ENCODE measurements at places on chromosomes 7 and 10.

GRCh38 chr7:47297120-47297519 lies 284.8 kb downstream of the TNS3 start:
- DNase-seq, result no peak

DNA sequence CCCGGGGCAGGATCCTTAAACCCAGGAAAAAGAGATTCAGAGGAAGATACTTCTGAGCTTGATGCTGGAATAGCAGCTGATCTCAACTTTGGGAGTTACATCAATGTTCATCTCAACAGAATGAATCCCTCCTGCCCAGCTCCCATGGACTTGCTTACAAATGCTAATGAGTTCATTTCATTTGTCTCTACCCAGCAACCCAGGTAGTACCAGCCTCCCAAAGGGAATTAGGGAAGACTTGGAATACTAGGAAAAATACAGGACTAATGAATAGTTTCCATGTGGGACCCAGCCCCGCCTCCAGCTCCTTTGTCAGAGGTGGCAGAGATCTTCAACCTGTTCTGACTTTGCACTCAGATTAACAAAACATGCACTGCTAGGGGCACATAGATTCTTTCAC lies 22.1 kb upstream of the TCF7L2 start:
- no peak for DNase-seq

GRCh38 chr7:109950256-109950655 lies 1140.7 kb upstream of the LRRN3 start:
- no peak for DNase-seq

GRCh38 chr10:107028236-107028635 lies 136.3 kb downstream of the SORCS1 start:
- no peak for DNase-seq

GRCh38 chr10:71712572-71713134 lies 6.9 kb downstream of the C10orf105 start:
- DNase-seq, result no peak

GRCh38 chr10:130399425-130399950 lies 263.3 kb downstream of the GLRX3 start:
- no peak for DNase-seq

DNA sequence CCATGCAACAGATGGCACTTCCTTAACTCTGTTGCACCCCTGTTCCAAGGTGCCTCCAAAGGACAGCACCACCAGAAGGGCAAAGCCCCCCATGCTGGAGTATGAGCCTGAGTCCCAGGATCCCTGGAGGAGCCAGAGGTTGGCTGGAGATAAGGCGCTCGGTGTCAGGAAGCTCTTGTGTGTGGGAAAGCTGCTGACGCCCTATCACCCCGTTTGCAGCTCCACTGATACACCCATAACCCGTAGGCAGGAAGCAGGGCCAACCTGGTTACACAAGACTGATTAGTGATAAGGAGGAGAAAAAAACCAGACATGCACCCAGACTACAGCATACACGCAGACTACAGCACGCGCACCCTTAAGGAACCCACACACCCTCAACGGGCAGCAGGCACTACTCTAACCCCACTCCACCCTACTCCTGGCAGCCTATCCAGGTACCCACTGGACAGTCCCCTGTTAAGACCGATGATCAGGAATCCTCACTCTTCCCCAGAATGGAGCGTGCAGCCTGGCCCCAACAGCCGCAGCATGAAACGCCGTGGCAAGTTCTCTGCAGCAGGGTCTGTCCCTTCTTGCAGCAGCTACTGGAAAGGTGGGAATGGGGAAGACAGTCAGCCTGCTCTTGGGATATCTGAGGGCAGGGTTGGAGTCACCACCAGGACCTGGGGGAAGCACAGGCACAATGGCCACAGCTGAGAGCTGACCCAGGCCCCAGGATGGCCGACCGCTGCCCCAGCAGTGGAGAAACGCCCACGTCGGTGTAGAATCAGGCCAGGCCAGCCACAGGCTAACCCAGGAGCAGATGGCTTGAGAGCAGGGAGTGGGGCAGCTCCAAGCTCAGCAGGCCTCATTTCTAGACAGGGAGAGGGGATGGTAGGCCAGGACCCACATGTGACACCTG lies 38.3 kb upstream of the TUBB8 start:
- DNase-seq, result no peak

- DNase-seq, result no peak
Measured at GRCh38 chr7:50371551-50372021, 67.1 kb downstream of the IKZF1 start.

- peak; percentile 38 for DNase-seq
Measured at GRCh38 chr10:110556969-110557601, 10.4 kb upstream of the SMC3 start.

- no peak for DNase-seq
Measured at GRCh38 chr7:150983893-150984368, 5.8 kb upstream of the KCNH2 start.

- no peak for DNase-seq
Measured at GRCh38 chr7:2613098-2613930, 18.5 kb upstream of the TTYH3 start.

- DNase-seq, result no peak
Measured at GRCh38 chr7:140053812-140054539, 8.8 kb downstream of the PARP12 start.

- no peak for DNase-seq
Measured at GRCh38 chr10:24589265-24589664, 134.4 kb downstream of the ARHGAP21 start.

DNA sequence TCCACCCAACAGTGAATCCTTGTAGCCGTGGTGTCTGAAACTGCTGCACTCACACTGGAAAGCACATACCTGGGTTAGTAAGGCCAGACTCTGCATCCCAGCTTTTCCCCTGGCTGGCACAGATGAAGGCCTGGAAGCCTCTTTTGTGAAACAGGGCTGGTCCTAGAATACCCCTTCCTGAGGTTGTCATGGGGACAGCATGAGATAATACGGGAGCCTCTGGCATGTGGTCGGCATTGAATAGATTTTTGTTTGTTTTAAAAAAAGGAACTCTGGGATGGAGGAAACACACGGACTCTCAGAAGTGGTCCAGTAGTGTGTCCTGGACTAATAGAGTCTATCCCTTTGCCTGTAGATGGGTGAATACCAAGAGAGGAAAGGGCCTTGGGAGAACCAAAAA lies 129.7 kb downstream of the TMEM178B start:
- DNase-seq, result no peak

DNA sequence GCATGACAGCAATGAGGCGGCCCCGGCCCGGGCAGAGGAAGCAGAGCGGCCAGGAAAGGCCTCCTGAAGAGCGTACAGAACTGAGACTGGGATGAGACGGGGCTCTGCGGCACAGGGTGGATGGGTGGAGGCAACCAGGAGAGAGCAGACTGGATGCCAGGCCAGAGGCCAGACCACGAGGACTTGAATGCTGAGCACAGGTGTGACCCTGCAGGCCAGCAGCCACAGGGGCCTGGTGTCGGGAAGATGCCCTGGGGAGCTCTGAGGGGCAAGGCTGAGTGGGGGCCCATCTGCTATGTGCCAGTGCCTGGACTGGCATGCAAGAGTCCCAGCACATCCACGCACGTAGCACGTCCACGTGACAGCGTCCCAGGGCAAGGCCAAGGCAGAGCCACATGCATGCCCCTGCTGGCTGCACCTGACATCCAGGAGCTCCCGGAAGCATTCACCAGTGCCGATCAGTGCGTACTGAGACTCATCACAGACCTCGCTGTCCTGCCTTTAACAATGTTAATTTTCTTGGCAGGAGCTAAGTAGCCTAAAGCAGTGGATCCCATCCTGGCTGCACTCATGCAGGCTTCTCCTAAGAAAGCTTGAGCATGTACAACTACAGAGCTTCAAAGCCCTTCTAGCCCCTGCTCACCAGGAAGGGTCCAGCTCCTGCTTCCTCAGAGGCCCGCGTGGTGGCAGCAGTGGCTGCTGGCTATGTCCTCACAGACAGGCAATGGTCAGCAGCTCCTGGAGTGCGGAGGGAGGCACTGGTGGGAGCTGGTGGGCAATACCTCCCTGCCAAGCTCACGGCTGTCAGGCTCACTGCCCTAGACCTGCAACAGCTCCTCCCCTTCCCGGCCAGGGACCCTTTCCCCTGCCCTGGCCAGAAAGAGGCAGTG lies 18.0 kb downstream of the GRID1 start:
- no peak for DNase-seq

DNA sequence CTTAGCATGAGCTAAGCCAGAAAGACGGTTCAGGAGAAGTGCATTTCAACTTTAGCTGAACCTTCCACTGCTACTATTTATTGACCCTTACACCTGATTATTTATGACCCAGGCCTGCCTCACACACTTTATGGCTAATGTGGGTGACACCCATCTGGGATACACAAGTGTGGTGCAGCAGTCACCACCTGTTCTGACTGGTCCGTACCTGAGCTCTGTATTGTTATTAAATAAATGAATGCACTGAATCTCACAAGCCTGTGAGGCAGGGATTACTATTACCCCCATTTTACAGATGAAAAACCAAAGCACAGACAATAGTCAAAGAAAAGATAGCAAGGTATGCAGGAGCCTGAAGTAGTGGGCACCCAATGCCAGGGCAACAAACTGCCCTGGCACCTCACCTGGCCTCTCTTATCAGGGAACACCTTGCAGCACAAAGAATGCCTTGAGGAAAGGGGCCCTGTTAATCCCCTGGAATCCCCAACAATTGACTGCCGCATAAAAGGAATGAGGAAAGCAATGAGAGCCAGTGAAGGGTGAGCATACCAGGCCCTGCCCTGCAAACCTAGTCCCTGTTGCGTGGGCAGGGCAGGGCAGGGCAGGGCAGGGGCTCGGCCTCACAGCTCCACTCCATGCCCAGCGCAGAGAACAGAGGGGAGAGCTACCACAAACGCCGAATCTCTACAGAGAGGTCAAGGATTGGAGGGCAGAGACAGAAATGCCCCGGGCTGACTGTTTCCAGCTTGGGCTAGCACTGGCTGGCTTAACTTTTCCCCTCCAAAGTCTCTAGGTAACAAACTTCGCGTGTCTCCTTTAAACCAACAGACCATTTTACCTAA lies 1.3 kb downstream of the ANXA11 start:
- DNase-seq, result no peak

DNA sequence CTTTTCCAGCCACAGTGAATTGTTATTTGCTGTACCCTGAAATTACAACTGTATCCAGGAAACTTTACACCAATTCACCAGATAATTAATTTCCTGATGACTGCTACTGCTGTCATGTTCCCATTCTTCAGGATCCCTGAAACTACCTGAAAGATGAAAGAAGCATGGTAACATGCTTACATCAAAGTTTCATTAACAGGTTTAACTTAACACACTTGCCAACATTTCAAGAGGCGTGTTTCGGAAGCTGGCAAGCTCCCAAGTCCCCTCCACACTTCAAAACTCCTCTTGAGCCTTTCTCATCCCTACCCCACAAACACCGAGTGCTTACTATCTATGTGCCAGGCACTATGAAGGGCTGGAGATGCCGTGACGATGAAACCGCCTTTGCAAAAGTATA lies 88.6 kb downstream of the MPP7 start:
- no peak for DNase-seq

DNA sequence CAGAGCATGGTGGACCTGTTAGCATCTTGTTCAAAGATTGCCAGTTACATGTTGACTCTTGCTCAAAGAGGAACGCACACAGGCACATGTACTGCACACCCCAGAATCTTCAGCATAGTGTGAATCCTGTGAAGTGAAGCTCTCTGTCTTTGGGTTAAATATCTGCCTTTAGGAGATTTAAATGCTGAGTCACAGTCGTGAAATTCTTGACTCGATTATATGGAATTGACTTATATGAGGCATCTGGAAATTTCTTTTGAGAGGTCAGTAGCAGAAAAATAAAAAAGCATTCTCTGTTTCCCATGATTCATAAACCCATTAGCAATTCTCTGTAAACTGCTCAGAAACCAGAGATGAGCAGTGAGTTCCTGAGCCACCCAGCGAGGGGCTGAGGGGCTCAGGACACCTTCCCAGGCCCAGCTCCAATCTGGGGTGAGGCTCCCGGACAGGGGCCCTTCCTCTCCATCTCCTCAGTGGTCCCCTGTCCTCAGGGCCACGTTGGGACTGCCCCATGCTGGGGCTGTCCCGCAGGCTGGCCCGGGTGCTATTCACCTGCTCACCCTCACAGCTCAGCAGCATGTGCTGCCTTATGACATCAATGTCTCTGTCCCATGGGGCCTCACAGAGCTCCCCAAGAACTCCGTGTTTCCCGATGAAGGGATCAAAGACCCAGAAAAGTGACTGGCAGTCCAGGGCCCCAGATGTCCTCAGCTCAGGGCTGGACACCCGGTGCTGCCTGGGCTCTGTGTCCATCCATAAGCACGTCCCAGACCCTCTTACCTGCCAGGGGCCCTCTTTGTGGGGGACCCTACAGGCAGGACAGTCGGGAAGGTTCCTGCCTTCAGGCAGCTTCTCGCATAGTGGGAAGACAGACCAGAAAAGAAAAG lies 50.0 kb upstream of the INSIG1 start:
- DNase-seq, result no peak

DNA sequence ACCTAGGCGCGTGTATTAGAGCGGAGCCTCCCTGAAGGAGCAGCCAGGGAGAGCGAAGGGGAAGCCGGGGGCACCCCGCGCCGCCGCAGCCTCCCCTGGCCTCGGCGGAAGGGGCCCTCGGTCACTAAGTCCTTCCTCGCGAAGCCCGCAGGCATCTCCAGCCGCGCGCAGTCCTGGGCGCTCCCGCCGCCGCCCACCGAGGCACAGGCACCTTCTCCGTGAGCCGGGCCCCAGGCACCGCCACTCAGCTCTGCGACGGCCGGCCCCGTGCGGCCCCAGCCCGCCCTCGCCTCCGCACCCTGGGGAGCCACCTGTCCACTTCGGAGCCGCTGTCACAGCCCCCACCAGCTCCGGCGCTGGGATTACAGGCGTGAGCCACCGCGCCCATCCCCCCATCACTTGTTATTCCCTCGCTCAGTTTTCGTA lies 80.8 kb downstream of the ZNF467 start:
- no peak for DNase-seq

All from stimulated activated CD8-positive, alpha-beta memory T cell treated with anti-CD3 and anti-CD28 coated beads, Interleukin-15, amount 100 ng/mL, for 48 hours (primary cell).